ENCODE measurements at places on chromosomes 4 and X.

GRCh38 chr4:151948351-151949016 lies 187.7 kb upstream of the GATB start:
- DNase-seq = no peak

- no peak for DNase-seq
Observed at GRCh38 chrX:40855932-40856515, 120.7 kb upstream of the MED14 start.

GRCh38 chr4:13956947-13957346 lies 329.4 kb upstream of the BOD1L1 start:
- DNase-seq = no peak

DNA sequence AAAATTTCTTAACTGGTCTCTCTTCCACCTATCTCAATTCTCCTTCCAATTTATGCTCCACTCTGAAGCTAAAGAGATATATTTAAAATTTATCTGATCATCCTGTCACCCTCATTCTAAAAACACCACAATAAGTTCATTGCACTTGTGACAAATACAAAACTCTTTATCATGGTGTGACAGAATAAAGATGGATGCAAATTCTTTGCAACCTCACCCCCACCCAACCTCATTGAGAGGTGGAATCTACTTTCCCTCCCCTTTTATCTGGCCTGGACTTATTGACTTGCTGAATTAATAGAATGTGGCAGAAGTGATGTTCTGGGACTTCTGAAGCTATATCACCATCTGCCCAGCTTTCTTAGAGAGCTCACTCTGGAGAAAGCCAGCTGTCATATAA lies 46.5 kb downstream of the IDS start:
- no peak for DNase-seq

- DNase-seq = no peak
Observed at GRCh38 chrX:1412551-1413161, 20.7 kb upstream of the SLC25A6 start.

DNA sequence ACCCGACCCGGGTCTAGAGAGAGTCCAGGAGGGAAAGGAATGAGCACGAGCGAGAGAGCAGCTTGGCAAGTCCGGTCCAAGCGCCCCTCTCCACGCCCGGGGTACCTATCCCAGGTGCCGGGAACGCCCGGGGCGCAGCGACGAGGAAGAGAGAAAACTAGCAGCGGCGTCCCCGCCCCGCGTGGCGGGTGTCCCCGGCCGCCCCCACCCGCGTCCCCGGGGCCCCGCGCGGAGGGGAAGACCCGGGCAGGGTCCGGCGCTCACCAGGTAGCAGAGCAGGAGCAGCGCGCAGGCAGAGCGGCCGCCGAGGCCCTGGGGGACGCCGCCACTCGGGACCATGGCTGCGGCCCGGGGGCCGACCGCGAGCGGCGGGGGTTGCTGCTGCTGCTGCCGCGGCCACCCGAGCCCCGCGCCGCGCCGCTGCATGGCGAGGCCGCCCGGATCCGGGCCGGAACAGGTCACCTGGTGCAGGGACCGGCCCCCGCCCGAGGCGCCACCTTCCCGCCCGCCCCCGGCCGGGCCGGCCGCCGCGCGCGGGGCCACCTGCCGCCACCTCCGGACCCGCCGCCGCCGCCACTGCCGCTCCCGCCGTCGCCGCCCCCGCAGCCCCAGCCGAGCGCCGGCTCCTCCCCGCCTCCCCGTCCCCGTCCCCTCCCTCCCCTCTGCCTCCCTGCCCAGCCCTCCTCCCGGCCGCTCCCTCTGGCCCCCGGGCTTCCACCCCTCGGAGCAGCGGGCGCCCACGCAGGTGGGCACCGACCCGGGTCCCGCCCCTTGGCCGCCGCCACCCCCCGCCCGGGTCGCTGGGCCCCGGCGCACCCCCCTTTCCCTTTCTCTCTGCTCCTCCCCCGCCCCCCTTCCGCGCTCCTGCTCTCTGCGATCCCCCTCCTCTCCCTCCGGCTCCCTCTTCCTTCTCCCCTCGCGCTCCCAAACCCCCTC lies at the start of gene SEL1L3:
TSS of gene SEL1L3 (minus strand) at position 578 of the 936 bp plus-strand sequence. CDS start at position 426, 152 bp downstream.
- DNase-seq = peak; percentile 45

DNA sequence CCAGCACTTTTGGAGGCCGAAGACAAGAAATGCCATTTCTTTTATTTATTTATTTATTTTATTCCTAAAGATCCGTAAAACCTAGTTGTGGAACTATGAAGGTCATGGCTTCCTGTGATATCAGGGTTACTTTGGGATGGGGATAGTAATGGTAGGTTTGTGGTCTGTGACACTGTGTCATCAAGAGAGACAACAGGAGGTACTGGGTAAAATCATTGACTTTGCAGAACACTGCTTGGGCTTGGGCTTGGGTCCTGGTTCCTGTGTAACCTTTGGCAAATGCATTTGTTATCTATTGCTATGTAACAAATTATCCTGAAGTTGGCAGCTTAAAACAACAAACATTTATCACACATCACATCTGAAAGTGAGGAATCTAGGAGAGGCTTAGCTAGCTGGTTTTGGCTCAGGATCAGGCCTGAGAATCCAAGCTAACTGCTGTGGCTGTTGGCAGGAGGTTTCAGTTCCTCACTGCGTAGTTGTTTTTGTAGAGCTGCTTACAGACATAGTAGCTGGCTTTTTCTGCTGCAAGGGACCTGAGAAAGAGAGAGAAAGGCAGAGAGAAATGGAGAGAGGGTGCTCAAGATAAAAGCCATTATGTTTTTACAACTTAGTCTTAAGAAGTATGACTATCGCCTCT lies 576.4 kb upstream of the SLIT2 start:
- DNase-seq = no peak

GRCh38 chrX:2665387-2666304 lies 25.4 kb upstream of the CD99 start:
- no peak for DNase-seq

DNA sequence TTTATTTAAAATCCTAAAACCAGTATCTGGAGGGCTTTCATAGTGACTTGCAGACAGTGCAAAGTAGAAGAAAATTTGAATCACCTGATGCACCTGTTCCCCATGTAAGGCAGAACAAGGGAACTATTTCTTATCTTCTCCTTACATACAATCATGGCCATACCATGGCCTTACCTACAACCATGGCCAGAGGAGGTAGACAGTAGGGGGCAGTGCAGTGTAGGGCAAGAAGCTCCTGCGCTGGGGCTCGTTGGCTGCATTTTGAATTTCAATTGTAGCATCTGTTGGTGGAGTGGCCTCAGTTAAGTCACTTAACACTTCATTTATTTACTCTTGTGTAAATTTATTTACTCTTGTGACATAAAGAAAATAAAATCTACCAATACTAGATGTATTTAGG lies 33.0 kb downstream of the GALNTL6 start:
- peak; percentile 37 for DNase-seq

GRCh38 chr4:56757821-56758411 lies 63.6 kb downstream of the SPINK2 start:
- DNase-seq = peak; percentile 59

- peak; percentile 71 for DNase-seq
Observed at GRCh38 chr4:102620697-102621497, 119.7 kb downstream of the NFKB1 start.

GRCh38 chr4:38180456-38180855 lies 220.3 kb downstream of the PTTG2 start:
- DNase-seq = no peak

DNA sequence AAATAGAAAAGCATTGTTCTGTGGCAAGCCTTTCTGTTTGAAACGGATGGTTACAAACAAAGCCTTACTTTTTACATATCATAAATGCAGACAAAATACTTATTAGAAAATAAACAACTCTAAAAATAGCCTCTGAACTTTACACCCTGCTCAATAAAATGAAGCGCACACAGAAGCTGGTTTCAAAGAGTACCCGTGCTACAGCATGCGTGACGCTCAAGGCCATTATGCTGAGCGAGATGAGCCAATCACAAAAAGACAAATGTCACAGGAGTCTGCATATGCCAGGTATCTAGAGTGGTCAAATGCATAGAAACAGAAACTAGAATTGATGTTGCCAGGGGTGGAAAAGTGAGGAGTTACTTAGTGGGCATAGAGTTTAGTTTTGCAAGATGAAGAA lies 326.5 kb upstream of the GATB start:
- DNase-seq = no peak

DNA sequence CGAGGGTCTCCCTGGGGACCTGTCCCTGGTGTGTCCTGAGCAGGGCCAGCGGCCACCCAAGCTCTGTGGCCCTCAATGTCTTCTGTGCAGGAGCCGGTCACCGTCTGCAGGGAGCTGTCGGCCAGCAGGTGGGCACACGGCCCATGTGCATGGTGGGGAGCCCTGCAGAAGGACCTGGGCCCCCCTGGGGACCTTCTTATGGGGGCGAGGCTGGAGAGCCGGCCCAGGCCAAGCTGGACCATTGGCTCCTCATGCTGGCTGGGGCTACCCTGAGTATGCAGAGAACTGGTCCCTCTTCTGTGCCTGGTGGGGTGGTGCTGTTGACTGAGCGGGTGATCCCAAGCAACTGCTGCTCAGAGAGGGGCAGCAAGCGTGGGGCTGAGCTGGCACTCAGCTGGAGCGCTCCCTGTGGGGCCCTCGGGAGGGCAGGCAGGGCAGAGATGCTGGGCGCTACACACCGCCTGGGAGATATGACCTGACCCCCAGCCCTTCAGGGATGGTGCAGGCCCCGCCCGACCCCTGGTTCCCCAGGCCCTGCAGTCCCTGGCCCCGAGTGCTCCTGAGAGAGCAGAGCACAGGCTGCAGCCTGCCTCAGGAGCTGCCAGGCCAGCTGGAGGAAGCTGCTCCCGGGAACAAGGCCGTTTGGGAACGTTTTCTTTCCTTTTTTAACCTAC lies 14.8 kb downstream of the NAT8L start:
- DNase-seq = no peak

GRCh38 chr4:103054030-103054429 lies 22.5 kb downstream of the SLC9B2 start:
- no peak for DNase-seq

GRCh38 chr4:184648313-184649025 lies 778 bp downstream of the CASP3 start:
- peak; percentile 59 for DNase-seq

GRCh38 chr4:24668956-24669355 lies 84.6 kb upstream of the DHX15 start:
- no peak for DNase-seq

GRCh38 chrX:45537936-45538335 lies 337.3 kb upstream of the DIPK2B start:
- no peak for DNase-seq

DNA sequence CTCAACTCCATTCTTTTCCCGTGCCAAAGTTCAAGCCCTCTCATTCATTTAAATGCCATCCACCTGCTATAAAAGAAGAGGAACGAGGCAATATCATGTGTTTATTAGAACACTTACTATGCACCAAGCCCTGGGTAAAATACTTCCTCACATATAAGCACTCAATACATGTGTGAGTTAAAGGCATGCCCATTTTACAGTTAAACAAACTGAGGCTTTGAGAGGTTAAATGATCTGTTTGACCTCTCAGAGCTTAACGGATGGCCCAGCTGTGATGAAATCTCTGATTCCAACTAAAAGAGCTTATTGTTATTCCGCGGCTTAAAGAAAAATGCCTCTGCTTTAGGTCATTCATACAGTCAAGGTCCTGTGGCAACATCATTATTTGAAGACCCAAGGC lies 124.3 kb downstream of the HS6ST2 start:
- DNase-seq = no peak

- DNase-seq = peak; percentile 22
Observed at GRCh38 chrX:71533851-71534561, 1.1 kb downstream of the OGT start.

- no peak for DNase-seq
Observed at GRCh38 chr4:73055241-73055897, 14.1 kb downstream of the COX18 start.

- DNase-seq = no peak
Observed at GRCh38 chrX:132775263-132775823, 183.1 kb downstream of the HS6ST2 start.

DNA sequence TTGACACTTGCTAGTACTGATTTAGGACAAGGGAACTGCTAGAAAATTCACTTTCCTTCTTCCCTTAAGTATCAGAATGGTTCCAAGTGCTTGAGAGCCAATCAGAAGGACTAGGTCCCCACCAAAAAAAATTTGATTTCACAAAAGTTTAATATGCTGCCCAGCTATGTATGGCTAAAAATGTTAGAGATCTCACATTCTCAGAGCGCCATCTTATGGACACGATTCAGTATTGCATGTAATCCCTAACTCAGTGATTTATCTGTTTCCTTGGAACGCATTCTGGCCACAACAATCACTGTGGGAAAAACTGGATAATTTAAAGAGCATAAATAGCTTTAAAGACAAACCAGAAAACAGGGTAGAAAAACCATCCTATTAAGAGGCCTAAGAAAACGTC lies 255.1 kb upstream of the GPC4 start:
- no peak for DNase-seq

- peak; percentile 43 for DNase-seq
Observed at GRCh38 chrX:150486011-150486410, 82.4 kb upstream of the MTM1 start.

GRCh38 chrX:15529165-15529564 lies 28.6 kb downstream of the BMX start:
- no peak for DNase-seq

- DNase-seq = peak; percentile 12
Observed at GRCh38 chrX:8988446-8988845, 45.5 kb downstream of the FAM9B start.

DNA sequence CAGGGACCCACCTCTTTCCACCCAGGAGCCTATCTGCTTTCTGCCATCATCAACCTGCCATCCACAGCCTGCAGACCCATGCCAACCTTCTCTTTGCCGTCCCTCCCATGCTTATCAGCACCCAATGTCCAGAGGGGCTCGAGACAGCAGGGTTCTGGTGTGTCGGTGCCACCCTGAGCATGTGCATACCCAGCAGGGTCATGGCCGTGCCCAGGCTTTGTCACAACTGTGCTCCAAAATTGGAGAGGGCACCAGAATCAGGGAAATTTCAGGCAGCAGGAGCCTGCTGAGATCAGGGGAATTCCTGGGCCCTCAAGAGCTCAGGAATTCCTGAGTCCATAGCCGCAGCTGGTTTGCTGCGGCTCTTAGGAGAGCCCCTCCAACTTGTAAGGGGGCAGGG lies 330.6 kb downstream of the CCSER1 start:
- DNase-seq = no peak
